Activated T-helper 1 cell treated with anti-CD3 and anti-CD28 coated beads, Interleukin-12 subunit alpha, Interleukin-12 subunit beta, Interleukin-2, Interleukin-4 antibody, amounts not matched to agents 30 ng/mL and 10 ng/mL and 1 ng/mL, durations not matched to agents 14 hours and 24 hours and 36 hours (primary cell): ENCODE measurements at places on chromosomes 11 and 22.

DNA sequence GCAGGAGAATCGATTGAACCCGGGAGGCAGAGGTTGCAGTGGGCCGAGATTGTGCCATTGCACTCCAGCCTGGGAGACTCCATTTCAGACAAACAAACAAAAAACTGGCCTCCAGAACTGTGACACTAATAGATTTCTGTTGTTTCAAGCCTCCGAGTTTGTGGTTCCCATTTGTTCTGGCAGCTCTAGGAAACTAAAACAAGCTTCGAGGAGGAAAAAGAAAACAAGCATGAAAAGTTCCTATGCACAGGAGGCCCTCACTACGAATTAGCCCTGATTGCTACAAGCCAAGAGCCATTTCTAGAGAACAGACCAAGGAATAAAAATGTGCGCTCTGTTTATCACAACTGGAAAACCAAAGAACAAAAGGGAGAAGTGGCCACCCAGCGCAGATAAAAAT lies 47.8 kb upstream of the SHANK2 start:
- no peak for DNase-seq

GRCh38 chr22:29951791-29952413 lies 68.9 kb downstream of the MTMR3 start:
- DNase-seq: no peak

DNA sequence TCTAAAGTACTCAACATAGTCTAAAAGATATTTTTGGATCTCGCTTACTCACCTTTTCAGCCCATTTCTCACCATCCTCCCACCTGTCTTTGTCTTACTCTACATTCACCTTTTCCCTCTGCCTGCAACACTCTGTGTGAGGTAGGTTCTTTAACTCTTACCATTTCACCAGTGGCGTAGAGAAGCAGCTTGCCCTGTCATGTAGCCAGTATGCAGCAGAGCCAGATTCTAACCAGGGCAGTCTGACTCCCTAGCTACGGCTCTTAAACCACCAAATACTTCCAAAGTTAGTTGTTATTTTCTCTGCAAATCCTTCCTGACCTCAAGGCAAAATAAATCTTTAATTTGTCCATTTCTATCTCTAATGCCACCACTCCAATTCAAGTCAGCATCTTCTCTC lies 7.5 kb downstream of the ALG8 start:
- DNase-seq: no peak

- DNase-seq: no peak
Measured at GRCh38 chr22:17919276-17920144, 104.9 kb downstream of the MICAL3 start.
